Ovary (tissue), 10 donors: ENCODE measurements at places on chromosomes 3 and 15. TPM values are rescaled to one million over a fixed set of nuclear protein-coding genes. Genes with fewer than 3 reads are reported as not detected.

The GPR171 gene
- not detected for total RNA-seq

- peak; percentile 59 for DNase-seq
Observed at GRCh38 chr3:112086076-112086854, at the start of gene C3orf52. Gene C3orf52 (plus strand): TSS chr3:112086389. CDS start chr3:112086408, 19 bp downstream.

- no peak for DNase-seq
Observed at GRCh38 chr3:132404276-132404675, 13.0 kb upstream of the DNAJC13 start.

The PSMD6 gene
- total RNA-seq, result 56.3 TPM

DNA sequence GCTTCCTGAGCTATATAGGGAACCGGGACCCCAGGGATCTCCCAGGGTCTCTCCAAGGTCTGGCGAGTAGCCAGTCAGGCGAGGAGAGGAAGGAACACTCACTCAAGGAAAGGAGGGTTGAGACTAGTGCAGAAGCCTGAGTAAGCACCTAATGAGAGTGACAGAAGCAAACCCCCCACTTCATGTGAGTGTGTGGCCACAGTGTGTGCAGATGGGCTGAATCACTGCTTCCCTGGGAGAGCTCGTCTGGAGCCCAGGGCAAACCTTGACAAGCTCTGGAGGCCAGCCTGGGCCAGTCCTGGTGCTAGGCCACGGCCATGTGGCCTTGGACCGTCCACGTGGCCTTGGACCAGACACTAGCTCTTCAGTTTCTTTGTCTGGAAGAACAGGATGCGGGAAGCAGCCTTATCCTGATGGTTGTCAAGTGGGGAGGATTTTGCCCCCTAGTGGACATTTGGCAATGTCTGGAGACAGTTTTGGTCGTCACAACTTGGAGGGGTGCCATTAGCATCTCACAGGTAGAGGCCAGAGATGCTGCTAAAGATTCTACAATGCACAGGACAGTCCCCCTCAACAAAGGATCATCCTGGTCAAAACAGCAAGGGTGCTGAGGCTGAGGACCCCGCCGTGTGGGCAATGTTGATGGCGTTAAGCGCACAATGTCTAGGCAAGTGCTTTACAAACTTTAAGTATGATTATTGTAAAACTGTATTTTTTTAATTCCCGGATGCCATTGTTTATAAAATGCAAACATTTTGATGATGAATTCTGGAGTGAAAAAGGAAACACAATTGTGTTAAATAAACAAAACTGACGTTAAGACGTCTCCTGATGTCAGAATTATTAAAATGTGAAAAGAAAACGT is 34.8 kb upstream of the CTSH start:
- peak; percentile 66 for DNase-seq

The HCLS1 gene
- 35.1 TPM for total RNA-seq

DNA sequence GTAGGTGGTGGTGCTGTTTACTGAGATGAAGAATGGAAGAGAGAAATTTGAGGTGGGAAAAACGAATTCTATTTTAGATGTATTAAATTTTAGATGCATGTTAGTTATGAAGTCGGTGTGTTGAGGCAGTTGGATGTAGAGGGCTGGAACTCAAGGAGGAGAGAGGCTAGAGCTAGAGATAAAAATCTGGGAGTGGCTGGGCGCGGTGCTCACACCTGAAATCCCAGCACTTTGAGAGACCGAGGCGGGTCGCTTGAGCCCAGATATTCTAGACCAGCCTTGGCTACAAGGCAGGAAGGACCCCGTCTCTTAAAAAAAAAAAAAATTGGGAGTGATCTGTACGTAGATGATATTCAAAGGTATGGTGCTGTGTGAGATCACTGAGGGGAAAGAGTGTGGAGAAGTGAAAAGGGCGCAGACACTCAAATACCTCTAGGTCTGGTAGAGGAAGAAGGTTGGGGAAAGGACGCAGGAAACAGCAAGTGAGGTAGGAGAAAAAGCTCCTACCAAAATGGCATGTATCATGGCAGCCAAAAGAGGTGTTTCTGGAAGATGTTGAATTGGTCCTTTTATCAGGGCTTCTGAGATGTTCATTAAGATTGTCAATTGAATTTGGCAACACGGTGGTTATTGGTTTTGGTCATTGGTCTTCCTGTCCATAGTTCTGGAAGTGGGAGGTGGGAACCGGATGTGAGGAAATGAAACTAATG is 1.8 kb downstream of the YEATS2 start:
- DNase-seq, result no peak

DNA sequence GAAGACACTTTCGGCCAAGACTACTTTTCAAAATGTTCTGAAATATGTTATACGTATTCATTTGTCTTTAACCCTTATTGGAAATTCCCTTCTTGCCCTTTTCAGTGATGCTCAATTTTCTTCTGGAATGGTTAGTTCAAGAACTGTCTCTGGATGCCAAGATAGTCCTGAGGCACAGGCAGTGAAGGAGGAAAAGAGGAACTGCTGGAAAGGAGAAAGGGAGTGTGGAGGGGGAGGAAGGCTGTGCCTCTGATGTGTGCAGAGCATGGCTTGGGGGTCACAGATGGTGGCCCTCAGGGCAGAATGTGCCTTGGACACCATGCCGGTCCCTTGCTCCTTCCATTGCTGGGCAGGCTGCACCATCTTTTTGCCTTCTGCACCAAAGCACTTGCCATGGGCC is 73.7 kb downstream of the CEP63 start:
- DNase-seq, result no peak

The FBXW12 gene
- not detected for total RNA-seq

GRCh38 chr15:68599560-68600071 is 20.8 kb downstream of the CORO2B start:
- DNase-seq, result peak; percentile 67
